NCI-H1930 (cell line): ENCODE measurements at places on chromosomes 6 and 20.
A peak's percentile ranks its signal among the peaks of the same experiment; 100 is the strongest.

GRCh38 chr20:63161176-63161651 is 54.7 kb downstream of the YTHDF1 start:
- DNase-seq = no peak

GRCh38 chr6:165972139-165972802 is 195.4 kb downstream of the TBXT start:
- DNase-seq = no peak

DNA sequence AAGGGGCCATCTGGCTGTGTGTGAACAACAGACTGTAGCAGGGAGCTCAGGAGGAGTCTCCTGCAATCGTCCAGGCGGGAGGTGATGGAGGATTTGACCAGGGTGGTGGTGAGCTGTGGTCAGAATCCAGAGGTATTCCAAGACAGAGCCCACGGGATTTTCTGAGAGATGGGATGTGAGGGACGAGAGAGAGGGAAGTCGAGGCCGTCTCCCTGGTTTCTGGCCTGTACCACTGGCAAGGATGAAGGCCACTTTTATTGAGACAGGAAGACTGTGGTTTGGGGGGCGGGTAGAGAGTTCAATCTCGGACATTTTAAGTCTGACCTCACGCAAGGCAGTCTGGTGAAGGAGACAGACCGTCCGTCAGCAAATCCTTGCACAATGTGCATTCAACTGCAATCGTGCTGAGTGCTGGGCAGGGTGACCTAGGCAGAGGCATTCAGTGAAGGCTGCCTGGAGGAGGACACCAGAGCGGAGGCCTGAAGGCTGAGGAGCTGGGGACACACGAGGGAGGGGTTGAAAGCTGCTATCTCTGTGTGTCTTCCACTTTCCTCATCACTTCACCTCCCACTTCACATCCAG is 53.9 kb downstream of the PREX1 start:
- no peak for DNase-seq

GRCh38 chr6:63022631-63023030 is 188.6 kb upstream of the FKBP1C start:
- DNase-seq = no peak

DNA sequence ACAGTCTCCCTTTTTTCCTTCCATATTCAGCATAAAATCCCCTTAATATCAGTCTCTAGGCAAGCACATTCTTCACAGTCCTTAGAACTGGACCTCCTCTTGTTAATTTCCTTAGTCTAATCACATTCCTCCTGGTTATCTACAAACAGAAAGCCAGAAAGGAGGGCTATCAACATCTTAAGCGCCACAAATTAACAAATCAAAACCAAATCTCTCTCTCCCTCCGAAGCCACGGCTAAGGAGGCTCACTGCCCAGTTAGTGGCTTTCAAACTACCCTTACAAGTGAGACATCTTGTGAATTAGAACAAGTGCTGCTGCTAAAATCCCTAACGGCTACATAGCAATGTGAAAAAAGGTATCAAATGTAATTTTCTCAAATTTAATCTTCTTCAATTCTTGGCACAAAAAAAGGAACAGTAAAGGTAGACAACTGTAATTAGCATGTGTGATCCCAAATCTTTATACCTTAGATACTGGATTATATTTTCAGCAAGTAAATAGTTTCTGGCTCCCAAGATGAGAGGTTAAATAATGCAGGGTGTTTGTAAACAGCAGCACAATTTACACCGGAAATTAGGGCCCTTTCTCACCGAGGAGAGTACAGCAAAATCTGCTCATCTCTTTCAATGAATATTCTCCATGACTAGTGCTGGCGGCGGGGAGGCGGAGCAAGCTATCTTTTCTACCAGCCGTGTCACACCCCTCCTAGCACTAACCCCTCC is 1.4 kb upstream of the TRIM39 start:
- DNase-seq = no peak

GRCh38 chr6:158819213-158819976 is at the start of gene EZR:
EZR (minus strand) TSS chr6:158819368; CDS start chr6:158818093, 1,275 bp downstream.
- peak; percentile 73 for DNase-seq

- DNase-seq = peak; percentile 52
These were observed 3.5 kb upstream of the EFHC1 start for GRCh38 chr6:52416629-52417151.

DNA sequence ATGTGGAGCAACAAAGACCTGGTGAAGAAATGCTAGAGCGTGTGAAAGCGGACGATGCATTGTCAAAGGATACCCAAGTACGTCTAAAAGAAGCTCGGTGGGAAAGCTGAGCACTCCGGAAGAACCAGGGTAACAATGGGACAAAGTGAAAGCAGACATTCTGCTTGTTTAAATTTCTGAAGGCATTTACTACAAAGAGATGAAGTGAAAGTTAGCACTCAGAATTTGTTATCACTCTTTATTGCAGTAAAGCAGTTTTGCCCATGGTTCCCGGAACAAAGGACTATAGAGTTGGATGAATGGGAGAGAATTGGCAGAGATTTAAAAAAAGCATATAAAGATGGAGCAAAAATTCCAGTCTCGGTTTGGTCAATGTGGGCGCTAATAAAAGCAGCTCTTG is 12.8 kb upstream of the IRAK1BP1 start:
- no peak for DNase-seq

DNA sequence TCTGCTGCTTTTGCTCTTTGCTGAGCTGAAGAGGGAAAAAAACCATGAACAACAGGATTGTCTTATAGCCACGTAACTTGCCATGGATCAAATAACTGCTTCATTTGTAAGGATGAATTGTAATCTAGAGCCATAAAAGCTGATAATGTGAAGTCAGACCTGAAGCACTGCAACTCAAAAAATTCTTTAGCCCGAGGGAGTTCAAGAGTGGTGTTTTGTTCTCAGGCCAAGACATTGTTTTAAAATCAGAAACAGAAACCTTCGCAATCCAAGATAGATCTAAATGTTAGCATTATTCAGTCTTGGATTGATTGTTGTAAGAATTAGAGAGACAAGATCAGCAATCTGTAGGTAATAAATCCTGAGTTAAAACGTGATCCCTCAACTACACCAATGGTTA is at the start of gene TRAPPC3L:
TSS of gene TRAPPC3L (minus strand) at position 34 of the 400 bp plus-strand sequence. CDS start 170 bp downstream, outside the sequence.
- no peak for DNase-seq
